GM23248 (cell line): ENCODE measurements at places on chromosomes 5 and 9. TPM values are rescaled to one million over a fixed set of nuclear protein-coding genes. Genes with fewer than 3 reads are reported as not detected.

GRCh38 chr9:35605351-35606137, 482 bp downstream of the TESK1 start:
- peaks cover 7% of the 10 kb centered on the region; the same call in 1 of the 2 replicates for H3K36me3 ChIP-seq
- H3K27ac ChIP-seq, result no peak overlapping the region
- H3K4me1 ChIP-seq, result peaks cover 15% of the 10 kb centered on the region
- DNase-seq, result peak; percentile 49

- peak; percentile 66 for DNase-seq
- no peak overlapping the region for H3K4me3 ChIP-seq
- no peaks in the 10 kb centered on the region for H3K27me3 ChIP-seq
These were observed 114.3 kb upstream of the IL12B start for GRCh38 chr5:159444441-159445082.

DNA sequence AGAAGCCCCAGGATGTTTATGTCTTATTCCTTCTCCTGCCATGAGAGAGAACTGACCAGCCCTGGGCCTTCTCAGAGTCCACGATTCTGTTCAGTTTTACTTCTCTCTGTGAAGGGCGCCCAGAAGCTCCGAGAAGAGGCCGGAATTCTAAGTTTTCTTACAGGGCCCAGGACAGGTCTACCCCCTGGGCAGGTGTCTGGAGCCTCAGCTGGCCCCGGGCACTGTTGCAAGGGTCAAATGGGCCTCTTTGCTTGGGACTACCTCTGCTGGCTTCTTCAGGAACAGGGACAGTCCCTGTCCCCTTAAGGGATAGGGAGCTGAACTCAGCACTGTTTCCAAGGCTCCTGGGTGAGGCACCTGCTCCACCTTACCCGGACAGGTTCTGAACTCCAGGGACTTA, 55.0 kb downstream of the RASGEF1C start:
- no peaks in the 10 kb centered on the region; the same call in 1 of the 2 replicates for H3K27me3 ChIP-seq
- no peak overlapping the region for H3K4me3 ChIP-seq
- no peak overlapping the region for H3K27ac ChIP-seq
- no peaks in the 10 kb centered on the region for H3K36me3 ChIP-seq
- no peak for DNase-seq
- H3K4me1 ChIP-seq, result no peaks in the 10 kb centered on the region

- H3K4me1 ChIP-seq, result peaks cover 26% of the 10 kb centered on the region
- H3K27me3 ChIP-seq, result no peaks in the 10 kb centered on the region
- H3K4me3 ChIP-seq, result no peak overlapping the region
- H3K36me3 ChIP-seq, result peaks cover 35% of the 10 kb centered on the region
- DNase-seq, result peak; percentile 76
These were observed 40.8 kb upstream of the SMU1 start for GRCh38 chr9:33117306-33117705.

GRCh38 chr9:94768766-94769165, 42.3 kb downstream of the AOPEP start:
- no peak overlapping the region for H3K27ac ChIP-seq
- no peak overlapping the region for H3K4me3 ChIP-seq
- H3K27me3 ChIP-seq, result no peaks in the 10 kb centered on the region
- no peaks in the 10 kb centered on the region for H3K36me3 ChIP-seq

DNA sequence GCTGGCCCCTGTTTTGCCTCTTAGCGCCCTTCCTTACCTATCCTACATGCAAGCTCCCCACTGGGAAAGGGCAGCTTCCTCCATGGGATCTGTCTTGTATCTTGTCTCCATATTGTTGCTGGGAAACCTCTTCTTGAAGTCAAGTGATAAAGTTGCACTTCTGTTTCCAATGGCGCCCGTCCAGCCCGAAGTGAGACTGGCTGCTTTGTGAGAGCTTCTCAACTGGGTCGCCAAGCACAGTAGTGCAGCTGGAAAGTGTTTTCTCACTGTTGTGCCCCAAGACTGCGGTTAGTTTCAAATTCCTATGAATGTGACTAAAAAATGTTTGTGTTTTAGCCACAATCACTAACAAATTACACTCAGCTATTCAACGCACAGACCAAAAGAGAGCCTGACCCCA, 506.6 kb upstream of the MPDZ start:
- peak; percentile 32 for DNase-seq
- H3K27me3 ChIP-seq, result peaks cover 3% of the 10 kb centered on the region; the same call in 1 of the 2 replicates
- H3K4me1 ChIP-seq, result peaks cover 12% of the 10 kb centered on the region
- H3K4me3 ChIP-seq, result no peak overlapping the region

- no peaks in the 10 kb centered on the region for H3K4me1 ChIP-seq
- DNase-seq, result no peak
- H3K4me3 ChIP-seq, result no peak overlapping the region
- H3K36me3 ChIP-seq, result no peaks in the 10 kb centered on the region
- H3K27me3 ChIP-seq, result peaks cover 6% of the 10 kb centered on the region; the same call in 1 of the 2 replicates
These were observed 12.8 kb downstream of the AMBP start for GRCh38 chr9:114065304-114065703.

Gene RPL7A
- total RNA-seq, result 1,262 and 1,382 TPM in 2 replicates

Gene LEAP2
- 0.13 TPM in 1 of 2 replicates, not detected in the other for total RNA-seq

Gene IFNA13
- not detected in 2 replicates for total RNA-seq
